ENCODE measurements at places on chromosomes 4 and X.

GRCh38 chrX:119916310-119916709 lies 20.6 kb downstream of the AKAP14 start:
- DNase-seq = no peak

DNA sequence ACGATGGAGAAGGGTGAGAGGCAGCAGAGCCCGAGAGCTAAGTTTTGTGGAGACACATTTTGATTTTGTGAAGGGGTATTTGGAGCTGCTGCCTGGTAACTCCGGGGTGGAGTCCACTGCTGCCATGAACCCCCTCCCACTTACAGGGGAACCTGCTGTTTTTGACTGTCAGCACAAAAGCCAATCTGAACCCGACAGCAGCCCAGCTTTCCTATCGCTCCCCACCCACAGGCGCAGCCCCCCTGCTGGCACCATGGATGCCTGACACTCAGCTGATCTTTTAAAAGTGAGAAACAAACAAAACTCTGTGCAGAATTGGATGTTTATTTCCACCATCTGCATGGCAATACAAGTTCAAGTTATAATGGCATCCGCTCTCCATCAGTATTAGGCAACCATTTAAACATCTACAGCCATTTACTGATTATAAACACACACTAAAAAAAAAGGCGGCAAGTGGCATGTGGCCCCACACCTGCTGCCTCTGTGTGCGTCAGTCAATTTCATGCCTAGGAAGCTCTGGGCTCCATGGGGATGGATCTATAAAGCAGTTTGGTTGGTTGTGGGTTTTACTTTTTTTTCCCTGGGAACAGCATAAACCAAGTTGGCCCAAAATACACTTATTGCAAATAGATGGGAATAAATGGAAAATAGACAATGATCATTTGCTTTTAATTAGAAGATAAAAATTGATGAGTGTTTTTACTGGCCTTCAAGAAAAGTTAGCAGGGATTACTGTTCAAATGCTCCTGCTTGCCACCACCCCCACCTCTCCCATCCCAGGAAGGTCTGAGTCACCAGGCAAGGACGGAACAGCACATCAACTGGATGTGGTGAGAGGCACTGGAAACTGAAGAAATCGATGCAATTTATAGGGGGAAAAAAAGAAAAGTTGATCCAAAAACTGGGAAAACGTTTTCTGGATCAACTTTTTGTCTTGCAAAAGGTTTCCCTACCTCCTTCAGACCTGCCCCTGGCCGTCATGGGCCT lies 46.0 kb downstream of the SEPSECS start:
- no peak for DNase-seq

- DNase-seq = no peak
Measured at GRCh38 chrX:10393899-10394298, 226.5 kb downstream of the MID1 start.

- no peak for DNase-seq
Measured at GRCh38 chr4:163201358-163201757, 34.7 kb upstream of the NAF1 start.

GRCh38 chr4:47686294-47686872 lies 151.5 kb downstream of the CORIN start:
- peak; percentile 64 for DNase-seq

DNA sequence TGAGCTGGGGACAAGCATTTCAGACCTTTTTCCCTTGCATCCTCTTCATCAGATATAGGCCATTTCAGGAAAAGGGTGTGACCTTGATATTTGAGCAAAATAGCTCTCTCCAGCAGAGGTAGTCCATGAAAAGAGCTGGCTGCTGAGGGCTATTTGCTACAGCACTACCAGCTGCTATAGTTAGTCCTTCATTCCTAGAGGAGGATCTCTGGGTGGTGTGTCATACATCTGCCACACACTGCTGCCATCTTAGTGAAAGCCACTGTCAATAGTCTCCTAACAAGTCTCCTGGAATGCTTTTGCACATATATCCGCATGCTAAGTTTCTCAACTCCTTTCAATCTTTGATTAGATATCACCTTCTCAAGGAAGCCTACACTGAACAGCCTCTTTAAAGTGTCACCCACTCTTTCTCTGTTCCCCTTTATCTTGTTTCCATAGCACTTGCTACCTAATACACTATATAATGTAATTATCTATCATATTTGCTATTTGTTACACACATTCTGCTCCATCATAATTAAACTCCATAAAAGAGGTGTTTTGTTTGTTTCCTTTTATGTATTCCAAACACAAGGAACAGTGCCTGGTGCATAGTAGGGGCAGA lies 131.9 kb downstream of the TBC1D19 start:
- DNase-seq = no peak

DNA sequence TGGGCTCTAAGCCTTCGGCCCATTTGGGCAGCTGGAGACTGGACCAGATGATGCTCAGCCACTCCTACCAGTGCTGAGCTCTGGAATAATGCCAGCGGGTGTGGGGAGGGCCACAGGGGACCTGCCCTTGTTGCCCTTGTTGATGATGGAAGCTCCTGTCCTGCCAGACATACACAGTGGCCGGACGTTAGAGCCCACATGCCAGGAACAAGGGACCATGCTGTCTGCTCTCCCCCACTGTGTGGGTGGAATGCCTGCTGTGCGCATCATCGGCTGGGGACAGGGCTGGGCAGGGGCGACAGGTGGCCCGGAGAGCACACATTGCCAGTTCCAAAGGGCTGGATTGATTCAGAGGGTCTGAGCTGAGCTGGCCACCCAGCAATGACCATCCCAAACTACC lies 2.0 kb downstream of the ABLIM2 start:
- no peak for DNase-seq

GRCh38 chrX:38806875-38807621 lies 5.8 kb downstream of the MID1IP1 start:
- no peak for DNase-seq

- no peak for DNase-seq
Measured at GRCh38 chrX:132833373-132833772, 125.1 kb downstream of the HS6ST2 start.

DNA sequence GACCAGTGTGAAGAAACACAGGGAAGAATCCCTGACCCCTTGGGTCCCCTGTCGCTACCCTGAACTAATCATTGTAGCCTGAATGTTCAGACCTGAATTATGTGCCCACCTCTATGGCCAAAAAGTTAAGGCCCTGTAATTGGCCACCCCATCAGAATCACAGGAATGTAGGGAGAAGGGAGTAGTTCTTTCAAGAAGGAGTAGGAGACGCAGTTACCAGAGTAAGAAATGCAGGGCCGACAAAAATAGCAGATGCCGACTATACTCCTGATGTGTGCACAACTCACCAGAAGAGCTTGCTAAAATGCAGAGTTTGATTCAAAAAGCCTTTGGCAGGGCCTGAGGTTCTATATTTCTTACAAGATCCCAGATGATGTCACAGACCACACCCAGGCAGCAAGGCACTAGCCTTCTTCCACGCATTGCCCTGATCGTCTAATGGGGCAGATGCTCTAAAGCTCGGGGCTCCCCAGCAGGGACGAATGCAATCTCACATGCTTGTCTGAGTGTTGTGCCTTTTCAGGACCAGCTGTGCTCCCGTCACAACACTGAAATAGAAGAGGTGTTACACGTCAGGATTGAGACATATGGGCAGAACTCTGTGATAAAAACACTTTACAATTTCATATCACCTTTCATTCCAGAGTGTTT lies 161.0 kb upstream of the FAM241A start:
- no peak for DNase-seq

DNA sequence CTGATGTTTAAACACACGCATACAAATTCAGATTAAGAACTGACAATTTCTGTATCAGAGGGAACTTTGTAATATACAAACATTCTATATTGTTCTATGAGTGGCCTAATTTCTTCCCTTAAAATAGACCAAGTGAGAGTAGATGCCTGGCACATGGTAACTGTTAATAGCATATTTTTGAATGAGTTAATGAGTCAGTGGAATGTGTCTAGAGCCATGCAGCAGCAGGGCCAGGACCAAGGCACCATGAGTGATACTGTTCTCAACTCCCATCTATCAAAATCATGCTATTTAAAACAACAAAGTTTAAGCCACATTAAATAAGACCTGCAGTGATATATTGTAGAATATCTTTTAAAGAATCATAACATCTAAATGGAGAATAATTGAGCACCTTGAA lies 98.3 kb downstream of the ARHGAP24 start:
- no peak for DNase-seq

- DNase-seq = peak; percentile 60
Measured at GRCh38 chr4:52701207-52701606, 42.1 kb upstream of the USP46 start.

DNA sequence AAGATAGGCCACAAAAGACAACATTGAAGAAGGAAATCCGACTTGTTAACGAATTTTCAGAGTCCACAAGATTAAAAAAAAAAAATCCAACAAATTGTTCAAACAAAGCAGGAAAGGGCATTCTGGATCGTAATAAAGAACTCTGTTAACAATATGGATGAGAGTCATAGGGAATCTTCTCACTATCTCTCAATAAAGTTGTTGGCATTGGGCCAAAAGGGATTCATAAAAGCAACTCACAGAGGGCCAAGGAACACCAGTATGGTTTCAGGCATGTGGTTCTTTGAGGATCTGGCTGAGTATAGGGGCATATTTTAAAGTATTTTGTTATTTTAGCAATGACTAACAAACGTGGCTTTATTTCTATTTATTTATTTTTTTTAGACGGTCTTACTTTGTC lies 49.5 kb downstream of the SHISA3 start:
- DNase-seq = no peak

DNA sequence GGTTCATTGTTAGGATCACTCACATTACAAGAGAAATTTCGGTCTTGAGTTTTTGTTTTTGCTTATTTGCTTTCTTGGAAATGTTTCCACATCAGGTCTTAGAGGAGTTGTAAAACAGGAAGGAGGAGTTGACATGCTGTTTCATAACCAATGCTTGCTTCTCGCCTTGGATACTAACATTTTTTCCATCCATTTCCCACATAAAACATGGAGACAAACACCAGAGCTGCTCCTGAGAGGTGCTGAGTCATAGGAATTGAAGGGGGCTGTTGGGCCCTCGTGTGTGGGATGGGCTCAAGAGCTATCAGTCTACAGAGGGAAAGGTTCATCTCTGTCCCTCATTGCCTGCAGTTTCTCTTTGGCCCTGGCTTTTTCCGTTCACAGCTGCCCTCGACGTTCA lies 29.9 kb downstream of the TBL1X start:
- no peak for DNase-seq

GRCh38 chr4:60944060-60944459 lies 256.1 kb upstream of the ADGRL3 start:
- no peak for DNase-seq

DNA sequence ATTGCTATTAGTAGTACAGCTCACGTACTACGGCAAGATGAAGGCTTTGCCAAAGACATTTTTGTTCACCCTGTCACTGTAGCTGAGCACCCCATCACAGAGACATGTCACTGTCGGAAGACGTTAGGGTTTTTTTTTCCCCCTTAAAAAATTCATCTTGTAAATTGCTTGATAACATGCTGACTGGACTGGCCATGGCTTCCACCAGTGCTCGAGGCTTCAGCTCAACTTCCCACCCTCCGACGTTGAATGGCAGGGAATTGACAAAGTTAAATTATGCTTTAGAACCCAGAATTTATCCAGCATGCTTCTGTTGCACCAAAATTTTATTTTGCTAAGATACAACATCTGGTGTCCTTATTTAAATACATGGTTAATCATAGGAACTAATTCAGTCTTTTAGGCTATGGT lies 707 bp upstream of the OTUD4 start:
- DNase-seq = no peak

- no peak for DNase-seq
Measured at GRCh38 chr4:109275066-109275745, 27.3 kb downstream of the COL25A1 start.

DNA sequence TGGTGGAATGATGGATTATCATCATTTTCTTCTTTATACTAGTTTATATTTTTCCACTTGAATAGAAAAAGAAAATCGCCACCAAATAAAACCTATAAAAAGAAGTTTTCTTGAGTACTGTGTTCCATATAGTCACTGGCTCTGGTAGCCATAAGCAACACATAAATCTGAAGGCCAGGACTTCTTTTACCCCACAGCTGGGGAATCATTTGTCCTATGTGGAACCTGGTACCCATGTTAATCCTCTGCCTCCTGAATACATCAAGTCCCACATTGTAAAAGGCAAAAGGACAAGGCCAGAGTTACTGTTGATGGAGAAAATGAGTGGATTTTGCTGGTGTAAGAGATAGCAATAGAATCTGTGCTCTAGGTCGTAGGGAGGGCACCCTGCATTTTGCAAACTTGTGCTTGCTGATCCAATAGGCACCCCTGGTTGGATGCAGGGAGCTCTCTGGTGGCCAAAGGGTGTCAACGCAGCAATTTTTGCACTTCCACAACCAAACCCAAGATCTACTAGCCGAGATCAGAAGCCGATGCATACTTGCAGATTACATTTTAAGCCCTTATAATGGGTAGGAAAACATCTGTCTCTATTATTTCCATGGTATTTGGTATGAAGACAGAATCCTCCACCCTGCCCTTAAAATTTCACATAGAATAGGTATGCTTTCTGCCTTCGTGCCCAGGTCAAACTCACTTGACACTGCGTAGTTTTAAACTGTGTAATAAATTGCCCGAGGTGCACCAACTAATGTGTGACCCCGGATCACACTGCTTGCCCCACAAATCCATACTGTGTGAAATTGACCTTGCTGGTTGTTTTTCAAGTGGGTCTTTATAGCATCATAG lies 146.2 kb upstream of the SCML1 start:
- DNase-seq = no peak

DNA sequence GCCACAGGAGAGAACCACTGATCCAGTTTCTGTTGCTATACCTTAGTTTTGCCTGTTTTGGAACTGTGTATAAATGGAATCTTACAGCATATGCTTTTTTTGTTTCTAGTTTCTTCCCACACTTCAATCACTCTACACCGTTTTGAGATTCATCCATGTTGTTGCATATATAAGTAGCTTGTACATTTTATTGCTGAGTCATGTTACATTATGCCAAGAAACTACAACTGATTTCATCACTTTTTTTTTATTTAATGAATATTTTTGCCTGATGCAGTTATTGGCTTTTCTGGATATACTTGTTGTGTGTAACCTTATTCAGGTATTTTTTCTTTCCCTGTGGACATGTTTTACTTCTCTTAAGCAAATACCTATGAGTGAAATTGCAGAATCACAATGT lies 1135.9 kb downstream of the RAPGEF2 start:
- no peak for DNase-seq

DNA sequence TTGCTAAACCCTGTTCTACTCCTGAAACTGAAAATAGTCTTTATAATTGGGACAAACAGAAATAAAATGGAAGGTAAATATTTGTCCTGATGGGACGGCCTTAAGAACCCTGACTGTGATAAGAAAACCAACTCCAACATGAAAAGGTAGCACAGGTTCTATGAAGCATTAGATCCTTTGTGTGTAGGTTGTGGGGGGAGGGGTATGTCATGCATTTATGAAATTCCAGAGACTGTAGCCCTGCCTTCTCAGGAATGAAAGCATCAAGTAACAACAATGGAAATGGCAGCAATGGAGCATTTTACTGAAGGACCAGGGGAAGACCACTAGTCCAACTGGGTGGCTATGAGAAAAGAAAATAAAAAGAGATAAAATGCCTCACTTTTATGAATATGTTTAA lies 23.9 kb downstream of the CXXC4 start:
- DNase-seq = no peak

DNA sequence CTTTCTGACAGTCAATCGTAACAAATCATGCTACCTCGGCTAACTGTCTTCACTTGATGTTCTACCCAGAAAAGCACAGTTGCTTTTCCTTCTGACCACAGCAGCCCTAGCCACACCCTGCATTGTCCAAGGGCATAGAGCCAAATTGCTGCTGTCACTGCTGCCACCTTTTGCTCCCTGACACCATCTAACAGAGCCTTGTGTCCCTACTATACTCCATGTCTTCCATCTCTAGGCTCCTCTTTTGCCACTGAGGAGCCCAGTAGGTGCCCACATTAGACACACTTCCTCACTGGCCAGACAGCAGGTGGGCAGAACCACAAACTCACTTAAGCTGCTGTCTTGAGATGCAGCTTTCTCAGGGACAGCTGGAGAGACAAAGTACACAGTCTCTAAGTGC lies 91.4 kb downstream of the ANXA3 start:
- DNase-seq = no peak
